ENCODE measurements at places on chromosomes 16 and 17.
A peak's percentile ranks its signal among the peaks of the same experiment; 100 is the strongest.

- DNase-seq, result no peak
Observed at GRCh38 chr16:67164599-67165061, at the start of gene HSF4. HSF4 (plus strand) TSS chr16:67164745; CDS start chr16:67164812, 67 bp downstream.

DNA sequence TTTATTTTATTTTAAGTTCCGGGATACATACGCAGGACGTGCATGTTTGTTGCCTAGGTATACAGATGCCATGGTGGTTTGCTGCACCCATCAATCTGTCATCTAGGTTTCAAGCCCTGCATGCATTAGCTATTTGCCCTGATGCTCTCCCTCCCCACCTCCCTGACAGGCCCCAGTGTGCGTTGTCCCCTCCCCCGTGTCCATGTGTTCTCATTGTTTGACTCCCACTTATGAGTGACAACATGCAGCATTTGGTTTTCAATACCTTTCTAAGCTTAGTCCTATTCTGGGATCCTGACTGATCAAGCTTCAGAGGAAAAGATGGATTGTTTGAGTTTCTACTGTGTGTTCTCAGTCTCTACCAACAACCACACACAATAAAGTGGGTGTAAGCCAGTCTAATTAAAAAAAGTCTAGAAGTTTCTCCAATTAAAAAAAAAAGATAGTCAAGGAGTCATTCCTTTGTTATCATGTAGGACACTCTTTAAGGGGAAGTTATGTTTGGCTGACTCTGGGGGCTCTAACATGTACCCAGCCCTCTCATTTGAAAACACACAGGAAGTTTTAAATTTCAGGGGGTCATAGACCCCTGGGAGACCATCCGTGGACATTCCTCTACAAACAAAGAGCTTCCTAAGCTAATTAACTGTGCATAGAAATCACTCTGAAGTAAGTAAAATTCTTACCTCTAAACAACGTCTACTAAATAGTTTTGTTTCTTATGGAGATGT lies 66.3 kb upstream of the ADAMTS18 start:
- no peak for DNase-seq

DNA sequence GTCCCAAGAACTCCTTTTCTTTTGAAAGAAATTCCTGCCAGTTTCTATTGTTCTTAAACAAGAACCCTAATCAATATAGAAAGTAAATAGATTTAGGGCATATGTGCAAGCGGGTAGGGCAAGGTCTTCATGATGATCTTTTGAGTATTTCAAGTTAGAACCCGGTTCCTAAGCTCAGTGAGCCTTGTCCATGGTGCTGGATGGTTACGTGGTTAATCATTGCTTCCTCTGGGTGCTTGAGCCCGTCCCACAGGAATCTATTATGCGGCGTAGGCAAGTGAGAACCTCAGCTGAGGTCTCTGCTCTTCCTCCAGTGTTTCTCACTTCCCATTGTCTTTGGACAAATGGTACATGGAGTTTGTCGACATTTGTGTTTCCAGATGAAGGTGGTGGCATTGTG lies 580.8 kb upstream of the EEF2KMT start:
- no peak for DNase-seq

- DNase-seq, result no peak
Observed at GRCh38 chr16:86319585-86320236, 190.6 kb upstream of the FOXF1 start.

DNA sequence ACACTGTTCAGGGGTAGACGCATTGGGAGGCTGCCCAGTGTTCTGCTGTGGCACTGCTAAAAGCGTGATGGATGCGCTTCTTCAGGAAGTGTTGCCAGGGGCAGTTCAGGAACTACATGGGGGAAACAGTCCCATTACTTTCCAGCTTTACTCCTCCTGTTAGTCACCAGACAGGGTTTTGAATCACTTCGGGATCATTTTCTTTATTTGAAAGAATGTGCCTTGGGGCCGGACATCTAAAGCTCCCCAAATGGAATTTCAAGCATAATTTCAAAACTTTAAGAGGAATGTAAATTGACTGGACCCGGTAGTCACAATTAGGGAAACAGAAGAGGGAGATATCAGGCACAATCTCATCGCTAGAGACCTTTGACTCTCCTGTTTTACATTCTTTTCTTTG lies 1.3 kb upstream of the KRTAP2-1 start:
- no peak for DNase-seq

GRCh38 chr16:23374721-23375510 lies 72.8 kb downstream of the SCNN1B start:
- no peak for DNase-seq

DNA sequence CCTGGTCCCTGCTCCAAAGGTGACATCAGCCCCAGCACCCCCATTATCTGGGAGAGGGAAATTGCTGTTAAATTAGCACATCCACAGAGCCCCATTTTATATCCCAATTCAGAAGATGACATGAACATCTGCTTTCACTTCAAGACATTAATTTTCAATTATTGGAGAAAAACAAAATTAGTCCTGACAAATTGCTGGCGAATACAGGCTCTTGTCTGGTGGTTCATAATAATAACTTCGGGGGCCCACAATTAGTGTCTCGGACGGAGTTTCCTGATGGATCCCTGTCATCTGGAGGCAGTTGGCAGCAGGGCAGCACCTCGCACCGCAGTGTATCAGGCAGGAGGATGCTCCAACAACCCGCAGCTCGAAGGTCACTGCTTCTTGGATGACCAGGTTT lies 7.4 kb downstream of the ZNF423 start:
- DNase-seq, result no peak

- DNase-seq, result no peak
Observed at GRCh38 chr16:66400503-66401380, 26.4 kb upstream of the BEAN1 start.

- DNase-seq, result no peak
Observed at GRCh38 chr16:27152121-27152520, 51.2 kb upstream of the KDM8 start.

DNA sequence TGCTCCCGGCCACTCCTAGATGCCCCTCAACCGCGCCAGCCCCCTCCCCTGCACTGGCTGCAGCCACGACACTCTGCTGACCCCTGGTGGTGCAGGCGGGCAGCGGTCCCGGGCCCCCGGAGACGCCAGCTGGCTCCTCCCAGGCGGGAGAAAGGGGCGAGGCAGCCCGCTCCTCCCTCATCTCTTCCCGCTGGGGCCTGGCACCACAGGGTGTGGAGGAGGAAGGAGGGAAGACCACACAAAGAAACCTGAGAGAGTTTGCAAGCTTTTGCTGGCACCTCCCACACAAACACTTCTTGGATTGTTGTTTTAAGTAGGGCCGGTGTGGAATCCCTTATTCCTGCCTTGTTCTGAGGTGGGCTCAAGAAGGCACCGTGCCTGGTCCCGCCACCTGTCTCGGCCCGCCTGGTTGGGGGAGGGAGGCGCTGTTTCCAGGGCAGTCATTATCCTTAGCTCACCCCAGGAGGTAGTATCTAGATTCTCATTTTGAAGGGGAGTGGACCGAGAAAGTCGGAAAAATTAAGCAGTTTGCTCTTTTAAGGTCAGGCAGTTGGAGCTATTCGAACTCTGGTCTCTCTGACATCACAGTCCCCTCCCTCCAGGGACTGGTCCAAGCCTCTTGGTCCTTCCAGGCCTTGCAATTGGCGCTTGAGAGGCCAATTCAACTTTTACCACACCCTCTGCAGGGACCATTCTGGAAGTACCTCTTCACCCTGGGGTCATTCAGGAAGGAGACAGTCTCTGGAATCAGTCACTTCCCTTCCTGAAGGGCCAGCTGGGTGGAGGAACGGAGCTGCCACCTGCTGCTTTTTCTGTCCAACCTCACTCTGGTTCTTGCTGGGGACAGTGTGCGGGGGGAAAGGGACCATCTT lies 959 bp upstream of the ANKRD13B start:
- DNase-seq, result peak; percentile 62

GRCh38 chr16:27437946-27438345 lies 36.0 kb downstream of the IL21R start:
- DNase-seq, result no peak

DNA sequence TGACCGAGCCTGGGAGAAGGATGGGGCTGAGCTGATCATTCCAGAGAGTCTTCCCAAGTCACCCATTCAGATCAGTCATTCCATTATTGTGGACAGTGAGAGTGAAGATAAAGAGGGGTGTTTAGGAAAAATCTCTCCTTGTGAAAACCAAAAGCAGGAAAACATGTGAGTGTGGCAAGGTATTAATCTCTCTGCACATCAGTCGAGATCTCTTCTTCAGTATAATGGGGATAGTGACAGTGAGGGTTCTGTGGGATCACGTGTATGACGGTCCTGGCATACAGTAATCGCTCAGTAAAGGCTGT lies 35.4 kb downstream of the CHD9 start:
- no peak for DNase-seq

- no peak for DNase-seq
Observed at GRCh38 chr16:81831722-81832126, 52.6 kb downstream of the PLCG2 start.

DNA sequence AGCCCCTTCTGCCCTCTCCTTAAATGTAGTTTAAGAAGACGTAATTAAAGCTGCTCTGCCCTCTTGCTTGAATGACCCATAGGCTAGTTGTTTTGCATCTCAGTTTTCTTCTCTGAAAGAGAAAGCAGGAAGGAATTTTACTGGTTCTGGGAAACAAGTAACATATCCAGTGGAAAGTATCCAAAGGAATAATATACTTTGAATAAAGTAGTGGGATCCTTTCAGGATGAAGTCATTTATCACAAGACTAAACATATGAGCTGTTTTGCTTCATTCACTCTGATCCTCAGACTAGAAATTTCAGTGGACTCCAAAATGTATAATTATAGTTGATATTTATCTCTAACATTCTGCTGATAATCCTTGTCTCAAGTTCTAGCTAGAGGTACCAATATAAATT lies 1297.6 kb upstream of the GOT2 start:
- no peak for DNase-seq

DNA sequence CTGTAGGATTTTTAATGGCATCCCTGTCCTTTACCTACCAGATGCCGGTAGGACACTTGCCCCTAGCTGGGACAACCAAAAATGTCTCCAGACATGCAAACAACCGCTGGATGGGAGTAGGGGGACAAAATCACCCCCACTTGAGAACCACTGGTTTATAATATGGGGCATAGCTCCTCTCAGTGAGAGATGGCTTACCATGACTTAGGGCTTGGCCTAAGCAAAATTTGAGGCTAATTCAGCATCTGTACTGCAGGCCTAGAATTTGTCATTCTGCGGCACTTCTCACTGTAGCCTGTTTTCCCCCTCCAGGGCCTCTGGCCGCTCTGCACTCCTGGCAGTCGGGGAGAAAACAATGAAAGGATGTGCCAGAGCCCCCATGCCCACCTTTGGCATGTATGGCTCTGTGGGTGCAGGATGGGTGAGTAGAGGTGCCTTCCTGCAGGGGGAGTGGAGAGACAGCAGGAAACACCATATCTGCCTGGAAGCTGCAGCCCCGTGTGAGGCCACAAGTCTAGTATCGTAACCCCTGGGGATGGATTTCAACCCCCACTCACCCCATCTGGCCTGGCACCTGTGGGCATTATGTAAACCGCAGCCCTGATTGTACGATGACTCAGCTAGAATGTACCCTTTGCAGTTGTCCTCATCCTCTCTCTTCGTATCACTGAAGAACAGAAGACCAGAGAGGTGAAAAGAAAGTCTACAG lies 268.1 kb downstream of the SOX9 start:
- DNase-seq, result no peak

DNA sequence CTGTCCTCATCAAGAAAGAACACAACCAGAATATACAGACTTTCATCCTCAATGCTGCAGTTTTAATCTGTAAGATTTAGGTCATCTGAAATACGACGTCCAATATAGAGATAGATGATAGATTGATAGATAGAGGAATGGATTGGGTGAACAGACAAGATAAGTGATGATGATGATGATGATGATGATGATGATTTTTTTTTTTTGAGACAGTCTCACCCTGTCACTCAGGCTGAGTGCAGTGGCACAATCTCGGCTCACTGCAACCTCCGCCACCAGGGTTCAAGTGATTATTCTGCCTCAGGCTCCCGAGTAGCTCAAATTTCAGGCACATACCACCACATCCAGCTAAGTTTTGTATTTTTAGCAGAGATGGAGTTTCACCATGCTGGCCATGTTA lies 56.3 kb upstream of the ADAMTS18 start:
- no peak for DNase-seq
